Esophagus muscularis mucosa (tissue), 4 donors: ENCODE measurements at places on chromosomes 3 and 15. TPM values are rescaled to one million over a fixed set of nuclear protein-coding genes. Genes with fewer than 3 reads are reported as not detected.

The PTX3 gene
- 2.1 TPM for total RNA-seq

The NDN gene
- total RNA-seq = 82.0 TPM

The CNTN3 gene
- 1.2 TPM for total RNA-seq

The PLCL2 gene
- total RNA-seq = 7.5 TPM

The HHLA2 gene
- total RNA-seq = not detected

The ZMYND10 gene
- total RNA-seq = 0.57 TPM

The PLA2G4E gene
- total RNA-seq = not detected

The USF3 gene
- total RNA-seq = 23.4 TPM

The C2CD4A gene
- total RNA-seq = 0.33 TPM

The TM4SF4 gene
- total RNA-seq = 2.7 TPM

The ROBO2 gene
- 1.6 TPM for total RNA-seq

The HYKK gene
- total RNA-seq = 7.6 TPM

The SCAANT1 gene
- total RNA-seq = not detected

The TAGLN3 gene
- total RNA-seq = 4.0 TPM

The ARHGEF26 gene
- 124 TPM for total RNA-seq

The TMC3 gene
- 0.99 TPM for total RNA-seq

The DISP2 gene
- 0.42 TPM for total RNA-seq

The CGGBP1 gene
- total RNA-seq = 52.0 TPM

The FMN1 gene
- 6.3 TPM for total RNA-seq

The IL17RC gene
- total RNA-seq = 60.3 TPM

The NRG4 gene
- not detected for total RNA-seq

The LRRC34 gene
- total RNA-seq = 2.9 TPM

The PCOLCE2 gene
- total RNA-seq = 55.5 TPM

The MASP1 gene
- 0.66 TPM for total RNA-seq

The GRK7 gene
- 0.11 TPM for total RNA-seq

The PIGZ gene
- 15.8 TPM for total RNA-seq

The PRTG gene
- 1.9 TPM for total RNA-seq

The NSMCE3 gene
- 18.1 TPM for total RNA-seq

The KCTD6 gene
- total RNA-seq = 15.7 TPM

The DENND4A gene
- total RNA-seq = 23.0 TPM
